Stimulated activated CD4-positive, alpha-beta T cell treated with anti-CD3 and anti-CD28 coated beads, Interleukin-4, amount 100 ng/mL, for 4 hours (primary cell): ENCODE measurements at places on chromosomes 7 and 10.

GRCh38 chr10:19606968-19607367 is 209.3 kb upstream of the PLXDC2 start:
- no peak for DNase-seq

- no peak for DNase-seq
These were observed 31.1 kb downstream of the NET1 start for GRCh38 chr10:5443429-5443828.

DNA sequence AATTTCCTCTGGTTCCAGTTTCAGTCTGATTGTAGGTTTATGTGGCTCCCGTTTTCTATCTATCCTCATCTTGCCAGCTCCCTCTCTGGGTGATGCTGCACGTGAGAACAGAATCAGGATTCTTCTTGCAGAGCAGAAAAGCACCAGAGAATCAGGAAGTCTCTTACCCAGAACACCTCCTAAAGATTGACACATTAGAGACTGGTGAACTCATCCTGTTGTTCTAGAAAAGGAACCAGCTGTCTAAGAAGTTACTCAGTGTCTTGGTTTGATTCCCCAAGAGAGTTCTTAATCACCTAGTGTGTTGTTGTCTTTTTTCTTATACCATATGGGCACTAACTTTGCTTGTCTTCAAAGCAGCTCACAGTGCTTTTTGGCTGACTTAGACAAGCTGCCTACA is 152.4 kb downstream of the DGKI start:
- DNase-seq = no peak

- no peak for DNase-seq
These were observed 16.0 kb downstream of the ARL5B start for GRCh38 chr10:18675086-18675801.

DNA sequence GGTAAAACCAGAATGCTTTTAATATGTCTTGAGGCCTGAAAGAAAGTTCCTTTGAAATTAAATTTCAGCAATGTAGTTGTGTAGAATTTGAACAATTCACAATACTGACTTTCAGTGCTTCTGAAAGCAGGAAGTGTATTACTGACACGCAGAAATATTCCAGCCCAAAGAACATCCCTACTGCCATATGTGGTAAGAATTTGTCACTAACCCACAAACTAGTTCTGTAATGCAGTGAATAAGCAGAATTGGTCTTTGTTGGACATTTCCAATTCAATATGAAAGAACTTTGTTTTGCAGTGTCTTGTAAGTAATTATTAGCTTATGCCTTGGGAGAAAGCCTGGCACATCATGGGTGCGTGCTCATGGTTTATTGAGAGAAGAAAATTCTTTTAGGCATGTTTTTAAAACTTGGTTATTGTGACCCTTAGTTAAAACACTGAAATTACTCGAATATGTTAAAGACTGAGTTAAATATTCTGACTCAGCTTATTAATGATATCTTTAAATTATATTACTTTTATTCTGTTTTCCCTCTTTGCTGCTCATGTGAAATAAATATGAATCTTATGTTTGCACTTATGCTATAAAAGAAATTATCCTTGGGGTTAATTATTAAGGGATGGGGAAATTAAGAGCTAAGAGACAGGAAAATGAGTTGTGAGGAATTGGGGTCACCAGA is 33.4 kb downstream of the PTPN12 start:
- no peak for DNase-seq

DNA sequence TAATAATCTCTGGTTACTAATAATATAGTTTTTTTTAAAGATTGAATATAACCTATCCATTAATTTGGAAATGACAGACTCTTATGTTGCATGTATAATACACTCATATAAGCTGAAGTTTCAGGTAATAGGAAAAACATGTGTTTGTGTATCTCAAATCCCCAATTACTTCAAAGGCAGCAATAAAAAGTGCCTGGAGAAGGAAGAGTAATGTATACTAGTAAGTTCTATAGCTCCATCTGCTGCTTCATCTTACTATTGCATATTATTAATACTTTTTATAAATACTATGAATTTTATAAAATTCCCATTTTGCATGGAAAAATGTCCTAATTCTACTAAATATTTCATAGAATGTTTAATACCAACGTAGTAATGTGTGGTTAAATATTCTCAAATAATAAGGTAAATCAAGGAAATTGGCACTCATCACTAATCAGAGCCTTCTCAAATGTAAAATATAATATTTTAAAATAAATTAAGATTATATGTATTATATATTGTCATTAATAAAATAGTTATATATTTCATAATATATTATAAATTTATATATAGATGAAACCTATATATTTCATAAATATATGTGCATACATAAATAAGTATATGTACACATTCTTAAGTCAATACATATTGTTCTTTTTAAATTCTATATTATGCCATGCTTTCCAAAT is 311.9 kb downstream of the HGF start:
- no peak for DNase-seq
